ENCODE measurements at places on chromosomes 1 and 21. TPM values are rescaled to one million over a fixed set of nuclear protein-coding genes. Genes with fewer than 3 reads are reported as not detected.
A peak's percentile ranks its signal among the peaks of the same experiment; 100 is the strongest.

GRCh38 chr1:30599721-30600120, 123.7 kb downstream of the MATN1 start:
- DNase-seq: no peak

DNA sequence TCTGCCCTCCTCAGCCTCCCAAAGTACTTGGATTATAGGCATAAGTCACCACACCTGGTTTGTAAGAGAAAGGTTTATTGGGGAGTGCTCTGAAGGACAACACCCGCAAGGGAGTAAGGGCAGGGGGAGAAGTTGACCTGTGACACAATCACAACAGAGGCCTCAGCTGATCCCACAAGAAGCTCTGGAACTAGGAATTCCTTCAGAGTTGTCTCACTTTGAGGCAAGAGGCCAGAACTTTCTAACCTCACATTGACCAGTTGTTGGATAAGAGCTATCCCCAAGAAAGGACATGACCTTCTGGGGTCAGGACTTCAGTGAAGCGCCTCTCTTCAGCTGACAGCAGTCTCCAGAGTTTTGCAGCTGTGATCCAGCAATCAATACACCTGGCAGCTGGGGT, 27.4 kb upstream of the RC3H1 start:
- no peak for DNase-seq

DNA sequence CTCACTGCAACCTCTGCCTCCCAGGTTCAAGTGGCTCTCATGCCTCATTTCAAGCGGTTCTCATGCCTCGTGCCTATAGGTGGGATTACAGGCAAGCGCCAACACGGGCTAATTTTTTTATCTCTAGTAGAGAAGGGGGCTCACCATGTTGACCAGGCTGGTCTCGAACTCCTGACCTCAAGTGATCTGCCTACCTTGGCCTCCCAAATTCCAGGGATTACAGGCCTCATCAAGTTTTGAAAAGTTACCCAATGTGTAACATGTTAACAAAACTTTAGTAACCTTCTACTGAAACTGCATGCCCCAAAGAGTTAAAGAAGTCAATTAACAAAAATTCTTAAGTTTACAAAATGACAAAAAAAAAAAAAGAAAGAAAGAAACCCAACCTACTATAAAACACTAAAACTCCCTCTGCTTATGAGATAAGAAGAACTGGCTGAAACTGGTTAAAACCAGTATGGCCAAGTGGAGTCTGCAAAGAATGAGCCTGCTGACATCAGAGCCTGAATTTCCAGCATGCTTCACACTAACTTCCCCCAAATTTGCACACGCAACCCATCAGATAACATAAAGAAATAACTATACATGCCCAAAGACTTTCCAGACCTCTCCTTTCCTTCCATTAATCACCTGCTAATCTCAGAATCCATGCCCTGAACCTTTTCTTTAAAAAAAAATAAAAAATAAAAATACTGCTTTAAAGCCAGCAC, 25.5 kb upstream of the PSMG1 start:
- no peak for DNase-seq

GRCh38 chr1:163406772-163407171, 85.0 kb downstream of the NUF2 start:
- no peak for DNase-seq

- DNase-seq: no peak
Observed at GRCh38 chr1:119874186-119874585, 22.1 kb downstream of the ADAM30 start.

DNA sequence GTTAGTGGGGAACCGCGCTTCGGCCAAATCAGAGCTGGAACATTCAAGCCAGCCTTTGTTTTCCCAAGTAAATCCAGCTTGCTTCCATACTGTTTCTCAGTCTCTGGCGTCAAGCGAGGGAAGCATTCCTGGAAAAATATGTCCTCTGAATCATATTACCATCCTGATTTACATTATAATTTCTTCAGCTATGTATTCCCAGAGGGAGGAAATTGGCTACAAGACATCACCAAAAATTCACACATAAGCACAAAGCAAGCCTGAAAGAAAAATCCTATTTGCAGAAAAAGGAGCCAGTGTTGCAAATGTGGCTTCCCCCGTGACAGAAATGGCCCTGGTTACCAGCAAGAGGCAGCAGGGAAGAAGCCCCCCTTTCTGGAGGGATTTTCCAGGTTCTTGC, 233.3 kb downstream of the KCNJ6 start:
- no peak for DNase-seq

DNA sequence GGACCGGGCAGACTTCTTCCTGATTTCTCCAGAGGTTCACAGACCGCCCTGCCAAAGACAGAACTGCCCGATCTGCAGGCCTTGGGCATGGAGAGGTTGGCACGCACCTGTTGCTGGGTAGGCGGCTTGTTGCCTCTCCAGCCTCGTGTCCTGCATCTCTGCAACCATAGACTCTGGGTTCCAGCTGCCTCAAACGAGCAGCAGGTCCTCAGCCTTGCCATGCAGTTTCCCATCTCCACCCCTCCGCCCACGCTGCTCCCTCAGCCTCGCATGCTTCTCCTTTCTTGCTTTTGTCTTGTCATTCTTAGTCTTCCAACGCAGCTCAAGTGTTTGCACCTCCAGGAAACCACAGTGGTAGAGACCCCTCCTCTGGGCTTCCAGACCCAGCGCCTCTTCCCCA, 126.2 kb downstream of the LACTBL1 start:
- no peak for DNase-seq

GRCh38 chr1:36536727-36537126, 54.0 kb upstream of the CSF3R start:
- no peak for DNase-seq

DNA sequence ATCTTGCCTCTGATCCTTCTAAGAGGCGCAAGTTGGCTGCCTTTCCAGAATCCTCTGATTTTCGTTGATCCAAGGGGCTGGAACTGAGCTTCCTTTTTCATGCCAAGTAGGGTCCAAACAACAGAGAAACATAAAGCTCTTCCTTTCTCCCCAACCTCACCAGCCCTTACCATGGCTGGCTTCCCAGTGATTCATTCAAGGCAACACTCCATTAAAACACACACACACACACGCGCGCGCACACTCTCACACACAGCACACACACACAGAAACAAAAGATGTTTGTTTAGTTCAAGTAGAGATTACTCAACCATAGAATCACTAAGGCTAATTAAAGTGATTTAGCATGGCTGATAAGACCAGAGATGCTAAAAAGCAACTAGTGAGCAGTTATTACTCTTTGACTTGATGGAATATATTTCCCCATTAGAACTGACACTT, 13.0 kb upstream of the GUCA2A start:
- no peak for DNase-seq

DNA sequence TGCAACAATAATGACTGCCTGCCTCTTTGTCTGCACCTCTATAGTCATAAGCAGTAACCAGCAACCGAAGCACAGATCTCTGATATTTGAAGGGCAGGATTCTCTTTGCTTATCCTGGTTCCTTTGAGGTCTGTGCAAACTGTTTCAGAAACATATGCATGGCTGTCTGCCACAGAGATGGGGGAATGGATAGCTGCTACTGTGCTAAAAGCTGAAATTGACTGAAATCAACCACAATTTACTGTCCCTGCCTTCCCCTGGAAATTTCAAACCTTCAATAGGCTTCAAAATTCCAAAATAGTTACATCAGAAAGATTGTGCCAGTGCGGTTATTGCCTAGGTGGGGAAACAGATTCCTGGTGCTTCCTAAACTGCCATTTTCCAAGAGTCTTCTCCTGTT, 136.8 kb upstream of the GORAB start:
- no peak for DNase-seq

DNA sequence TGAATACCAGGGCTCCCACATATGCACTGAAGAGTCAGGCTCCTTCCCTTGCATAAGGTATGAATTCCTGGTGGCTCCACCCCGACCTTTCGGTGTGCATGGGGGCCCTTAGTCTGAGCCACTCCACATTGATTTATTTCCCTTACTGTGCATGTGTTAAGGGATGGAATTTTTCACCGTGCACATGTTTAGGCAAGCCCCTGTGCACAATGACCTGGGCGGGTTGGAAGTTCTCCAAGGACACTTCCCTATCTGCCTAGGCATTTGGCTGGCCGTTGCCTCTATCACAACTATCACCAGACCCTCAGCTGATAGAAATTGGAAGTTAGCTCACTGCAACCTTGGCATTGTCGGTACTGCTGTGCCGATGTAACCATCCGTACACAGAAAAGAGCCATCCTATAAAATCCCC, 9.7 kb downstream of the S100A6 start:
- DNase-seq: no peak

GRCh38 chr1:91031081-91031480, 9.2 kb upstream of the ZNF644 start:
- no peak for DNase-seq

- peak; percentile 55 for DNase-seq
Observed at GRCh38 chr1:1540090-1540817, at the start of gene TMEM240. TSS of gene TMEM240 (minus strand) at chr1:1540624. CDS start at chr1:1540346, 278 bp downstream.

- no peak for DNase-seq
Observed at GRCh38 chr1:168933141-168933805, 173.2 kb upstream of the ATP1B1 start.

GRCh38 chr1:248140846-248141245, 4.1 kb upstream of the OR2M5 start:
- DNase-seq: no peak

Gene NAV1
- 4.4 TPM for total RNA-seq

Gene FAM72C
- not detected for total RNA-seq

Gene TCEA3
- 49.3 TPM for total RNA-seq

Gene OR14A16
- total RNA-seq: not detected

Gene CRYBG2
- total RNA-seq: not detected

Gene RHBDL2
- not detected for total RNA-seq
